ENCODE measurements at places on chromosomes 12 and 14. TPM values are rescaled to one million over a fixed set of nuclear protein-coding genes. Genes with fewer than 3 reads are reported as not detected.

The HOXC4 gene
- 1.6 TPM for total RNA-seq

The SMOC1 gene
- not detected for total RNA-seq

The RHOJ gene
- total RNA-seq = 0.43 TPM

The AICDA gene
- total RNA-seq = not detected

The LRP1-AS gene
- total RNA-seq = not detected

The PLEKHG7 gene
- not detected for total RNA-seq

The TMEM233 gene
- not detected for total RNA-seq

The KRT8 gene
- 57.0 TPM for total RNA-seq

All from fibroblast of villous mesenchyme (primary cell).